HT1080 (cell line): ENCODE measurements at places on chromosomes 7 and 10.

- no peak for DNase-seq
These were observed 280.9 kb upstream of the FZD8 start for GRCh38 chr10:35922876-35923600.

- DNase-seq: no peak
These were observed 400.1 kb upstream of the NRP1 start for GRCh38 chr10:33734393-33735155.

DNA sequence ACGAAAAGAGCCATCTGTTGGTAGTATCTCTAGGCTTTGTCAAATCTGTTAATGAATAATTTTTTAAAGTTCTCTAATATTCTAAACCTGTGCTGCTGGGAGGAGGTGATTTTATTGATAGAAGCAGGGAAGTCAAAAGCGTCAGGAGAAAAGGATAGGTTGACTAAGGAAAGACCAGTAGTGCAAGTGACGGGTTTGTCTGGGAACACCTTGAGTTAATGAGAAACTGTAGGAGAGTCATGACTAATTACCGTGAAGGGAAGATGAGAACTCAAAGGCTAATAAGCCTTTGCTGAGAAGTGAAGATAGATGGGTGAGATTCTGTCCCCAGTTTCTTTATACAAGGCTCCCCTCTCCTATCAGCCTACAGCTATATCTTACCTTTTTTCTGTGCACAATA is 5.0 kb upstream of the PDK4 start:
- DNase-seq: no peak

DNA sequence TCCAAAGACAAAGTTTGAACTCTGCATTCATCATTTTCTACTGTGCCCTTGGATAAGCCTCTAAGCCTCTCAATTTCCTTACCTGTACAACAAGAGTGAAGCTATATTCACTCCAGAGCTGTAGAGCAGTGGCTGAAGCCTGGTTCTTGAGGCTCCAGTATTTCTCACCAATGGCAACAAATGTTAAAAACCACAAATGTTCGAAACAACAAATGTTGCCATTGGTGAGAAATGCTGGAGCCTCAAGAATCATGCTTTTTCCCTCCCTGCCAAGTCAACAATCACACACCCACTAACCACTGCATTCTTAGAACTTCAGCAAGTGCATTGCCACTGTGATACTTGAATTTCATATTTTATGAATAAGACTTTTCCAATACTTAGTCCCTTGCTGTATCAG is 237.9 kb downstream of the TMEM26 start:
- DNase-seq: no peak

DNA sequence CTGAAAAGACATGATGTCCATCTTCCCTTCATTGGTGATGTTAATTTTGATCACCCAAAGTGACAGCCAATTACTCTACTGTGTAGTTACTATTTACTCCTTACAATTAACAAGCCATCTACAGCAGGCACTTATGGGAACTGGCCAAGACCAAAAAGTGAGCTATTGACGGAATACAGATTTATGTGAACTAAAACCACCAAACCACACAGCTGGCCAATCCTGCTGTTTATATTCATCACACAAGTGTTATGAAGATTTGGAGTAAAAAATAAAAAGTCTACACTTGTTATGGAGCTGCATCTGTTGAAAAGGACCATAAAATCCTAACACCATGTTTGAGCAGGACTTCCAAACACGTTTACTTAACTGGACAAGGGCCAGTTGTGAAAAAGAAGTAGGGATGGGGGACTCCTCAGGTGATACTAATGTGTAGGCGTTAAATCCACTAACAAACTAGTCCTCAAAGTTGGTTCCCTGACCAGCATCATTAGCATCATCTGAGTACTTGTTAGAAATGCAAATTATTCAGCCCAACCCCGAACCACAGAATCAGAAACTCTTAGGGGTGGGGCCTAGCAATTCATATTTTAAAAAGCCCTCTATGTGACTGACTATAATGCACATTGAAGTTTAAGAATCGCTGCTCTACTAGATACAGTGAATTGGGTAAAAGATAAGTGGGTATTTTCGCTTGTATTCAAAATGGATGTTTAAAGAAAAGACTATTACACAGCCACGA is 11.6 kb downstream of the MCMBP start:
- DNase-seq: no peak

DNA sequence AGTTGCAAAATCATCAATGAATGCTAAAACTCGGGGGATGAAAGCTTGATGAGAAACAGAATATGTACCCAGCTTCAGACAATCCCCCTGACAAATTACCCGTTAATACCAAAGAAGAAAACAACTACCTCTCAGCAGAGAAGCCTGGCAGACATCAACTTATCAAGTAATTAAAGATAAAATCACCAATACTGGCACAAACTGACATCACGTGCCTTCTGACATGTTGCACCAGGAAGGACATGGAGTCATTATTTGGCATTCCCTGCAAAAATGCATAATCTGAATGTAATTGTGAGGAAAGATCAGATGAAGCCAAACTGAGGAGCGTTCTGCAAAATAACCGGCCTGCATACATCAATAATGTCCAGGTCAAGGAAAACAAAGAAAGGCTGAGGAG is 7.7 kb downstream of the SLIT1 start:
- DNase-seq: no peak

- DNase-seq: no peak
These were observed 286.8 kb downstream of the SKIDA1 start for GRCh38 chr10:21238717-21239116.

DNA sequence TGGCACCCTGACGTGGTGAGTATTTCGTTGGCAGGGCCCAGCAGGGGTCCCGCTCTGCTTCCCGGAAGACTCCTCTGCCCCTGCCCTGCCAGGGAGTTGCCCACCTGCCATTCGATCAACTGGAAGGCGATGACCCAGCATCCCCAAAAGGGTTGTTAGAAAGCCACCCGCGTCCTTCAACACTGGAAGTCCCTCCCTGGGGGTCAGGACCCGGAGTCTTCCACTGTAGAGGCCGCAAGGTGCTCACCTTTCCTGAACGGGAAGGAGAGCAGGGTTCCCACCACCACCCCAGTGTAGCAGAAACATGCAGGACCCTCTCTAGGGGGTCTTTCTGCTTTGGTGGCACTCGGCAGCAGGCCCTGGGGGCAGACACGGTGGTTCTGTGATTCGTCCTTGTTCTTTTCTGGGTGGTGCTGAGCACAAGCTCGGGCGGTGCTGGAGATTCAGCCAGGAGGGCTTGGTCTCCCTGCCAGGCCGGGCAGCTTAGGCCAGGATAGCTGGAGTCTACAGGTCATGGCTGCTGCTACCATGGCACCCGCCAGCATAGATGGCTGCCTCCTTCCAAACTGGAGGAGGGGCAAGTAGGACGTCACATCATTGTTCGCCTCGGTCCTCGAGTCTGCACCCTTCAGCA is 19.6 kb upstream of the DPYSL4 start:
- DNase-seq: no peak

- peak; percentile 44 for DNase-seq
These were observed 10.6 kb upstream of the LYZL2 start for GRCh38 chr10:30639946-30640786.

- DNase-seq: no peak
These were observed 211.8 kb upstream of the PPP2R2D start for GRCh38 chr10:131689016-131689415.

GRCh38 chr7:151792636-151793035 is 84.3 kb downstream of the PRKAG2 start:
- no peak for DNase-seq

- DNase-seq: no peak
These were observed 268.0 kb downstream of the ZEB1 start for GRCh38 chr10:31586723-31587638.

DNA sequence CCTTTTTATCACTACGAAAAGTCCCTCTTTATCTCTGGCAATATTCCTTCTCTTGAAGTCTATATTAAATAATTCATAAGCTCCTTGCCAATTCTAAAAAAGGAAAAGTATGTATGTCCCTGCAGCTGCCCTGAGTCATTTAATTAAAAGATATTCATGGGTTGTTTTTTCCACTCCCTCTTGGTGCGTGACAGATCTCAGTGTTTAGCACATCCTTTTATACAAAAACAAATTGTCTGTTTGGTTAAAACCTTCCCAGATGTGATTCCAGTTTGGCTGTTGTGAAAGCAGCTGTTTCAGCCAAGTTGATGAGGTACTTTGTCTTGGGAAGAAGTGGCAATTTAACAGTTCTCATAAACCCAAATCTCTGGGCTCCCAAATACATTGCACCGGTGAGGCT is 33.8 kb upstream of the PRLHR start:
- DNase-seq: no peak

DNA sequence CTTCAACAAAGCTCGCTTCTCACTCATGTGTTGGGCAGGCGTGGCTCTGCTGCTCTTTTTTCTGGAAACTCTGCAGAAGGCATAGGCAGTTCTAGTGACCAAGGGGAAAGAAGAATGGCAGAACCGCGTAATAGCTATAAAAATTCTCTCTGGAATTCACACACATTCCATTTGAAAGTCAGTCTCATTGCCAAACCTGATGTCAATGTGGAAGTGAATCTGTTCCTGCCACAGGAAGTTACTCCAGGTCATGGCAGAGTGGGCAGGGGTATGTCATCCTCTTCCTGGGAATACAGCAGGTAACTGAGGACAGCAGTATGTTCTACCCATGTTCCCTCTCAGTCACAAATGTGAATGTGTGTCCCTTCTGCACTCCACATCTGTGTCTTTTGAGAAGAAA is 8.2 kb upstream of the PAXIP1 start:
- DNase-seq: no peak

- DNase-seq: no peak
These were observed 35.0 kb downstream of the KIF11 start for GRCh38 chr10:92627845-92628480.

DNA sequence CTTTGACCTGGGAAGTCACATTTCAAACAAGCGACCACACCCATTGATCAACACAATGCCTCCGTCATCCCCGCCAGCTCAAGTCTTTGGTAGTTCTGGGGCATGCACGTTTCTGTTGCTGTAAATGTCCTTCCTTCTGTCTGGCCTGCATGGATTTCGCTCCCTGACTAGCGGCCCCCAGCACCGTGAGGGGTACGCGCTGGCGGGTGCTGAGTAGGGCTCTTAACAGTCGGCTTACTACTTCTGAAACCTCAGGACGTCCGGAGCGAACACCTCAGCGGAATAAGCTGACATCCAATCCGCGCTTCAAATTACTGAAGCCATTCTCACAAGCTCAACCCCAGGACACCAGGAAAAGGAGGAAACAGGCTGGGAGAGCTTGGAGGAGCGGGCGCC is 505 bp downstream of the NUDCD3 start:
- DNase-seq: no peak

- no peak for DNase-seq
These were observed 96.6 kb upstream of the KDM7A start for GRCh38 chr7:140273417-140273816.

DNA sequence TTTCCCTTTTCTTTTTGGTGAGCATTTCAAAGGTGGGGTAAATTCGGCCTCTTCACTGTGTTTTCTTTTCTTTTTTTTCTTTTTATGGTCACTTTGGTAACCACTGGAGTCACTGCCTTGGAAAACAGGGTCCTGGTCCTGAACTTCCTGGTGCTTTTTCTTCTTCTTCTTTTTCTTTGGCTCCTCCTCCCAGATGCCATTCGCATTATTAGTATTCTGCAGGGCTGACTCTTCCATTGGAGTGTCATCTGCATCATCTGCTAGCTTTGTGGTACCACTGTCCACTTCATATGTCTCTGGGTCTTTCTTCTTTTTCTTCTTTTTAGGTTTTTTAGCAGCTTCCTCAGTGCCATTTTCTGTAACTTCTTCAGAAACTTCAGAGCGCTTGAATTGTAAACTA is 10.5 kb downstream of the POLR1F start:
- no peak for DNase-seq

GRCh38 chr10:42963312-42963711 is 113.6 kb upstream of the RET start:
- DNase-seq: no peak
